Body of pancreas (tissue), 4 donors: ENCODE measurements at places on chromosomes 7 and 10.

- peak; percentile 30 for DNase-seq
Measured at GRCh38 chr10:82150123-82150900, 275.3 kb downstream of the NRG3 start.

DNA sequence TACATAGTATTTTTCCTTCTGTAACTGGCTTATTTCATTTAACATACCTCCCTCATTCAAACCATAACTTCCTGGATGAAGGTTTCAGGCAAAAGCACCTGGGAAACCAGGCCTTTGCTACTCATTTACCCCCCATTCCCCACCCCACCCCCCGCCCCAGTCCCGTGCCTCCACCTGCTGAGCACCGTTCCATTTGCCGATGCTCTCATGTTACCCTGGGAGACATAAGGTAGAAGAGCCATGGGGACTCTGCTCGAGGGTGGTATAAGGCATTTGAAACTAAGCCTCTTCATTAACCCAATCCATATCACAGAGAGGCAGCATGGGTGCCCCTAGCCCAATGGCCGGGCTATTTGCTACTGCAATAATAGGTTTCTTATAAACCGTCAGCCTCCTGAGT is 22.2 kb upstream of the MCM10 start:
- DNase-seq: no peak

DNA sequence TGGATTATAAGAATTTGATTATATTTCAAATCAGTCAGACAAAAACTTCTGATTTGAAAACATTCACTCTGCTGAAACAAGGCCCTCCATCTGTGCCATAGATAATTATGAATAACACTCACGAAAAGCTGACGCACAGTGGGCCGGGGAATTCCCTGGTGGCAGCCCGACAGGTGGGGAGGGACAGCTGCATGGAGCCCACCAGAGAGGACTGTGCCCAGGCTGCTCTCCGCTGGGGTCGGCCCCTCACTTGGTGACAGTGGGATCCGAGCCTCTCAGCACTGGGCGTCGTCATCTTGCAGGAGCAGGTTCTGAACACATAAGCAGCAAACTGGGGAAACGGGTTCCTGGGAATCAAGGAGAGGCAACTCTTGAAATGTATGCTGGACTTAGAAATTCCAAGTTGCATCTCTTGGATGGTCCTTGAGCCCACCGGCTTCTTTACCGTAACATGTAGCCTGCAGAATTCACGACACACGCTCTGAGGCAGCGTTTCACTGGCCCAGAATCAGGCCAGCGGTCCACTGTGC is 41.4 kb downstream of the AFAP1L2 start:
- no peak for DNase-seq

DNA sequence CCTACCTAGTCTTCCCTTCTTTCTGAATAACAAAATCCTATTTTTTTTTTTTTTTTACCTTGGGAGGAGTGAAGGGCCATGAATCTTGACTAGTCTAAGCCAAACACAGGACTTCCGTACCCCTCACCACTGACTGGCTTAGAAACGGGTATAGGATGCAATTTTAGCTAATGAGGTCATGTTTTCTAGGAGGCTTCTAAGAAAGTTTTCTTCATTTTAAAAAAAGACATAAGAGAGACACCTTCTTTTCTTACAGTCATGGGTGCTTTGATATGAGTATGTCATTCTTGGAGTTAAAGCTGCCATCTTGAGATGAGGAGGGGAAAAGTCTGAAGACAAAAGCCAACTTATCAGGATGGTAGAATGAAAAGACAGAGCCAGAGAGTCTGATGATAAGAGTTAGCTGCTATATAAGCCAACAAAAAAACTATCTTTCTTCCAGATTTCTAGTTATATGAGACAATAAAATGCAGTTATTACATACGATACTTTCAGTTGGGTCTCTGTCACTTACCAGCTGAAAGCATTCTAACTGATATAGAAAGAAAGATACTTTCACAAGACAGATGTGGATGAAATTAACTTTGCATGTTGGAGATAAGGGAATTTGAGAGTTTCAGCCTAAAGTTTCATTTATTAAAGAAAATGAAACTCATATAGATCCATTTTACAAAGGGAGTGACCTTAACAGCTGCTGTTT is 34.0 kb downstream of the ZNF438 start:
- DNase-seq: no peak

- no peak for DNase-seq
Measured at GRCh38 chr10:130545697-130546096, 409.5 kb downstream of the GLRX3 start.

- DNase-seq: no peak
Measured at GRCh38 chr10:56522166-56522565, 161.1 kb upstream of the ZWINT start.

GRCh38 chr10:110091830-110092229 is 84.0 kb downstream of the ADD3 start:
- DNase-seq: no peak

- DNase-seq: no peak
Measured at GRCh38 chr7:69108097-69108496, 490.2 kb upstream of the AUTS2 start.

GRCh38 chr7:16644636-16645592 is 640 bp downstream of the ANKMY2 start:
- DNase-seq: peak; percentile 50

DNA sequence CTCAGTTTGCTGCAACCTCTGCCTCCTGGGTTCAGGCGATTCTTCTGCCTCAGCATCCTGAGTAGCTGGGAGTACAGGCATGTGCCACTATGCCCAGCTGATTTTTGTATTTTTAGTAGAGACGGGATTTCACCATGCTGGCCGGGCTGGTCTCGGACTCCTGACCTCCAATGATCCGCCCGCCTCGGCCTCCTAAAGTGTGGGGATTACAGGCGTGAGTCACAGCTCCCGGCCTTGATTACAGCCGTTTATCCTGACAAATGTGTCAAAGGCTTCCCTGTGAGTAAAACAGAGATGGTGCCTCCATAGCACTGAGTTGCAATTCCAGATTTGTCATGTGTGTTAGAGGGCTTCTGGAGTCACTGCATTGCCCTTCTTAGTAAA is 273.7 kb downstream of the CCDC3 start:
- DNase-seq: no peak

- no peak for DNase-seq
Measured at GRCh38 chr10:131046194-131046593, 265.3 kb downstream of the TCERG1L start.

DNA sequence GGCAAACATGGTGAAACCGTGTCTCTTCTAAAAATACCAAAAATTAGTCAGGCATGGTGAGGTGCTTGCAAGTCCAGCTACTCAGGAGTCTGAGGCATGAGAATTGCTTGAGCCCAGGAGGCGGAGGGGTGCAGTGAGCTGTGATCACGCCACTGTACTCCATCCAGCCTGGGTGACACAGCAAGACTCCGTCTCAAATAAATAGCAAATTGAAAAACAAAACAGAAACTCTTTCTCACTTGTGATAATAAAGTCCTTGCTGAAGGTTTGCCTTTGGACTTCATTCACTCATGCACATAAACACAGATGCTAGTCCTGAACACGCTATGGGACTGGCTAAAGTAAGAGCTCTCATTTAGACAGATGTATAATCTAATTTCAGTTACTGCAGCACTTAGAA is 37.6 kb downstream of the ANK3 start:
- DNase-seq: no peak

- no peak for DNase-seq
Measured at GRCh38 chr10:23069019-23069815, 26.2 kb upstream of the MSRB2 start.

GRCh38 chr7:44313621-44314031 is 11.8 kb downstream of the CAMK2B start:
- DNase-seq: no peak

- no peak for DNase-seq
Measured at GRCh38 chr10:96826438-96826837, 5.7 kb upstream of the LCOR start.

GRCh38 chr7:130329681-130330080 is 14.9 kb upstream of the CPA5 start:
- no peak for DNase-seq

DNA sequence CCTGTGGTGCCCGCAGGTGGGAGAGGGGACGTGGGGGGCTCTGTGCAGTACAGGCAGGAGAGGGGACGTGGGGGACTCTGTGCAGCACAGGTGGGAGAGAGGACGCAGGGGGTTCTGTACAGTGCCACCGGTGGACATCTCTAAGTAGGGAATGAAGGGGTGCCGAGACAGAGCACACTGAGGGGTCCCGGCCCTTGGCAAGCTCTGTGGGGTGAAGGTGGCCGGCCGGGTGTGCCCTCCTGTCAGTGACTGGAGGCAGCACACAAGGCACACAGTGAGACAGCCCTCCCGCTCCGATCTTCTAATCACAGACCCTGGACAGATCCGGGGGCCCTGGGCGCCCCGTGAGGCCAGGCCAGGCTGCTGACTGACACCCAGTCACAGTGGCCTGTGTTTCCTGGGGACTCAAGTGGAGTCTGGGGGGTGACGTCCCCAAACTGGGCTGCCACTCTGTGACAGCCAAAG is 11.2 kb downstream of the GPR146 start:
- no peak for DNase-seq

DNA sequence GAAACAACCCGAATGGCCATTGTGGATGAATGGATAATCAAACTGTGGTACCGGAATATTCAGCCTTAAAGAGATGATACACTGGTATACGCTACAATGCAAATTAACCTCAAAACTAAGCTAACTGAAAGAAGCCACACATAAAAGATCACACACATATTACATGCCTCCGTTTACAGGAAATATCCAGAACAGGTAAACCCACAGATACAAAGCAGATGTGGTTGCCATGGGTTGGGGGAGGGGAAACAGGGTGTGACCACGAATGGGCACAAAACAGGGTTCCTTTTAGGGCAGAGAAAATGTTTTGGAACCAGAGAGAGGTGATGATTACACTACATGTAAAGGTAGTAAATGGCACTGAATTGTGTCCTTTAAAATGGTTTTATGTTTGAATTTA is 16.6 kb downstream of the ESYT2 start:
- DNase-seq: no peak

DNA sequence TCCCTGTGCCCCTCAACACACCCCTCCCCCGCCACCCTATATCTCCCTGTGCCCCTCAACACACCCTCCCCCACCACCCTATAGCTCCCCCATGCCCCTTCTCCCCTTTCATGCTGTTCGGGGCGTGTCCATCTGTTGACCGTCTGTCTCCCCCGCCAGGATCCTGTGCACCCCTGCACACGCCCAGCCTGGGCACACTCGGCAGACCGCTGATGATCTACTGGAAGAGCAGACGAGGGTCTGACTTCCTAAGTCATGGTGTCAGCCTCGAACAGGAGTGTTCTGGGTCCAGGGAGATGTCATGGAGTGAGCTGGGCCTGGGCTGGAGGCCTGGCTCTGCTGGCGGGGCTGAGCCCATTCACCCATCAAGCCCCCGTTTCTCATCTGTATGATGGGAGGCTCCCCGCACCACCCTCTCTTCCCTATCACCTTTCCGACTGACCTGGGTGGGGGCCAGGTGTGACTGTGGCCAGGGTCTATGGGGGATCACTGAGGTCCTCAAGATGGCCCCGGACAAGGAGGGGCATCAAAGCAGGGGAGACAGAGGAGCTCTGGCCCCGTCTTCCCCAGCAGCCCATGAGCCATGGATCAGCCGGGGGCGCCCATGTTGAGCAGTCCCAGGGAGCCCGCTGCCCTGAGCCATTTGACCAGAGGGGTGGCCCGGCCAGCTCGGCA is 48.3 kb downstream of the PDGFA start:
- no peak for DNase-seq

DNA sequence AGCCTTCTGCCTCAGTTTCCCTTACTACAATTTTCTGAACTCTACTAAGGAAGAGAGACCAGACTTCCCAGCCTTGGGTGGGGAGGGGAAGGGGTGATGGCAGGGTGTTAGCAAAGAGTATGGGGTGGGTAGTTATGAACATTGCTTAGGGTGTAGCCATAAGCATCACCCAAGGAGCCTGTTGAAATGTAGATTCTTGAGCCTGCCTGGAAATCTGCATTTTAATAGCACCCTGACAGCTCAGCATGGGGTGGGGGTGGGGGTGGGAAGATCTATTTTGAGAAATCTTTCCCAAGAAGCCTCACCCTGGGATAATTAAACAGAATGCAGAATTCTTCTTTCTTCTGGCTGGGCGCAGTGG is 164.8 kb downstream of the NRF1 start:
- DNase-seq: no peak

GRCh38 chr10:81136261-81136660 is 598.6 kb downstream of the SH2D4B start:
- DNase-seq: no peak

- DNase-seq: no peak
Measured at GRCh38 chr10:86518781-86519180, 2.8 kb downstream of the WAPL start.

GRCh38 chr7:71488308-71488707 is 356.4 kb downstream of the GALNT17 start:
- no peak for DNase-seq

GRCh38 chr7:65238785-65239184 is 134.9 kb upstream of the ZNF92 start:
- no peak for DNase-seq

GRCh38 chr10:61456095-61456789 is 3.1 kb upstream of the TMEM26 start:
- DNase-seq: peak; percentile 48

DNA sequence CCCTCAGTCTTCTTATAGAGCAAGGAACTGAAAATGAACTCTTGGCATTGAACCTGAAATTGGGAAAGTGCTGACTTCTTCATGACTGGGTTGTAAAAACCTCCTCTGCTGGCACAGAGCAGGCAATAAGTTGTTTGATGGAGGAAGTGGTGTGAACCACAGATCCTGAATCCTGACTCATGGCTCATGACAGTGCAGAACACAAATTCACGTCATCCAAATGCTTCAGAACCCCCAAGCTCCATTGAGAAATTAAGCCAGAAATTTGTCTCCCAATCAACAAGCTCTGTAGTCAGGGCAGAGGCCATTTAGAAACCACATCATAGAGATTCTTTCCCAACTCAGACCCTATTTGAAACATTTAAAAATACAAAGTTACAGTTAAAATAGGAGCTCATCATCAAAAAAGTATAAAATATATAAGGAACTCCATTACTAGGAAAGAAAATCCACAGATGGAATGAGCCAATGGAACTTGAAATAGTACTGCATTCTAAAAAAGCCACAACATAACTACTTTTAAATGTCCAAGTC is 10.3 kb upstream of the STK17A start:
- no peak for DNase-seq

GRCh38 chr10:93601146-93601773 is at the start of gene RBP4:
RBP4 (minus strand) TSS chr10:93601235; CDS start chr10:93601028, 207 bp downstream.
- DNase-seq: peak; percentile 27

DNA sequence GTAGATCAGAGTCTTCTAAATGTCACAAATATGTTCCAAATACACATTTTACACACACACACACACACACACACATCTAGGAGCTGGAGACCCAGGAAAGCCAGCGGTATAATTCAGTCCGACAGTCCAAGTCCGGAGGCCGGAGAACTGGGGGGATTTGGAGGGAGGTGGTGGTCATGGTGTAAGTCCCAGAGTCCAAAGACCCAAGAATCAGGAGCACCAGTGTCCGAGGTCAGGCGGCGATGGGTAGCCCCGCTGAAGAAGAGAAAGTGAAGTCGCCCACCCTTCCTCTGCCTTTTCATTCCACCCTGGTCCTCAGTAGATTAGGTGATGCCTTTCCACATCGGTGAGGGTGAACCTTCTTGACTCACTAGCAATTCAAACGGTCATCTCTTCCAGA is 154.8 kb downstream of the CAMK1D start:
- no peak for DNase-seq
